Thyroid gland (tissue), 4 donors: ENCODE measurements at places on chromosomes 12 and 14.

GRCh38 chr14:76391981-76392690 lies 16.2 kb downstream of the ESRRB start:
- no peaks in the 10 kb centered on the region for H3K36me3 ChIP-seq
- peaks cover 16% of the 10 kb centered on the region for H3K4me1 ChIP-seq
- peak; percentile 79 for DNase-seq
- H3K27ac ChIP-seq = peak overlapping the region; percentile 63
- no peak overlapping the region for H3K4me3 ChIP-seq

DNA sequence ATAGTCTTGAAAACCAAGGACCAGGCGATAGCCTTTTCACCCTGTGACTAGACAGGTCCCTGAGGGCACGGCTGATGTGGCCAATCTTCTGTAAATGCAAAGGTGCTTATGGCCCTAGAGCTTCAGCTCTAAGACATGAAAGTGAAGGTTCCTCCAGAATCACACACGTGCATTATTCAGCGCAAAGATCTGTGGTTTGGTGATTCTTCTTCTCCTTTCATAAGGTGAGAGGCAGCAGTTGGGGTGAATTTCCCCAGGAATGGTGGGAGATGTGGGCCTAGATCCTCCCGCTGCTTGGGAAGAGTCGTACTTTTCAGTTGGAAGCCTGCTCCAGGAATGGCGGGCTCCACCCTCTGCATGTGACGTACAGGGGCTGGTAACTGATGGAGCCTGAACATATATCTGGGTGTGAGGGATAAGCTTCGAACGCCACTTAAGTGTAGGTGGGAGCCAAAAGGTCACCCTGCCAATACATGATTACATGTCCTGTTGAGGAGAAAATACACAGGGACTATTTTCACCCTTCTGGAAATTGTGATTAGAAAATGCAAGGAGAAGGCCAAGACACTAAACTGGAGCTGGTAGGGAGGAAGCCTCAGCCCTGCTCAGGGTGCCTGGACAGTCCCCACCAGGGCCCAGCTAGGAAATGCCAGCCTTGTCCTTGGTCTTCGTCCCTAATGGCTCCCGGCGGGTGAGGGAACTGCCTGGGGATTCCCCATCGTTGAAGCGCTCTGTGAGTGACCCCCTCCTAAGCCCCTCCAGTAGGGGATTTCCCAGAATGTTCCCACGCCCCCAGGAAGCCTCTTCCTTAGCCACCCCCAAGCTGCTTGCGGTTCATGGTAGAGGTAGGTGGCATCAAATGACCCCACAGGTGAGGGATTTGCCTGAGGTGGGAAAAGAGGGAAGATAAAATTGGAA lies 17.6 kb downstream of the BATF start:
- no peak overlapping the region for H3K4me3 ChIP-seq
- no peak overlapping the region for H3K27ac ChIP-seq
- peaks cover 9% of the 10 kb centered on the region for H3K4me1 ChIP-seq
- no peaks in the 10 kb centered on the region for H3K36me3 ChIP-seq

GRCh38 chr12:130394906-130395305 lies 57.2 kb downstream of the PIWIL1 start:
- no peaks in the 10 kb centered on the region for H3K36me3 ChIP-seq
- DNase-seq = no peak
- H3K4me3 ChIP-seq = no peak overlapping the region
- H3K27me3 ChIP-seq = no peaks in the 10 kb centered on the region

DNA sequence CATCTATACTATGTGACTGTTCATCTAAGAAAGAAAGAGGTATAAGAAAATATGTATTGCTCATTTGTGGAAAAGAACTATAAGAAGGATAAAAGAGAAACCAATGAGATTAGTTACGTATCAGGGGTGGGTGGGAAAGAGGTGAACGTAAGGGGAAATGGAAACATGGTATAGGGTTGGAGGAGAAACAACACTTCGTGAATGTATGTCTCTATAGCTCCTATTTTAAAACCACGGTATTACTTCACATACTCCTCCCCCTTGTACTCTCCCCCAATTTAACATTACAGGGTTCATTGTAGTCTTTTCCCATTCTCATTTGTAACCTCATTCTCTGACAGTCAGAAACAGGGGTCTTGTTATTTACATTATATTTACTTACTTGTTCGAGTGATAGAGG lies 120.4 kb downstream of the FOXG1 start:
- no peak for DNase-seq
- no peaks in the 10 kb centered on the region for H3K4me1 ChIP-seq
- no peak overlapping the region for H3K4me3 ChIP-seq
- H3K27me3 ChIP-seq = no peaks in the 10 kb centered on the region
- no peak overlapping the region for H3K27ac ChIP-seq

DNA sequence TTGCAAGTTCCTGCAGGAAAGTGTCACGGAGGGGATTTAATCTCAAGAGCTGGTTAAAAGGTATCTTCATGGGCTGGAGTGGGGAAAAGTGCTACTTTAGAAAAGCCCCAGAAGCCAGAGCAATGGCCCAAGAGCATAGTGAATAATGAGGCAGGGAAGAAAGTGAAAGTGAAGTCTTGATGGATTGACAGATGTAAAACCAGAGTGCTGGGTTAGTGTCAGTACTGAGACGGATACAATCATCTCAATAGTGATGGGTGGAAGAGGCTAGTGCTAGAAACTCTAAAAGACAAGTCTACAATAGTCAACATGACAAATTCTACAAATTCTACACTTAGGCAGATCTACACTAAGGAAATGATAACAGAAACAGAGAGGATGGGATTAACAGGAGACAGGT lies 68.1 kb downstream of the CIT start:
- DNase-seq = no peak
- H3K27ac ChIP-seq = no peak overlapping the region
- no peak overlapping the region for H3K4me3 ChIP-seq
- no peaks in the 10 kb centered on the region for H3K4me1 ChIP-seq

GRCh38 chr12:3753544-3754284 lies 805 bp upstream of the CRACR2A start:
- no peaks in the 10 kb centered on the region for H3K27me3 ChIP-seq
- H3K4me3 ChIP-seq = no peak overlapping the region
- H3K36me3 ChIP-seq = no peaks in the 10 kb centered on the region

GRCh38 chr14:24368562-24369252 lies 723 bp downstream of the NFATC4 start:
- no peaks in the 10 kb centered on the region for H3K27me3 ChIP-seq
- H3K4me1 ChIP-seq = peaks cover 17% of the 10 kb centered on the region
- no peaks in the 10 kb centered on the region for H3K36me3 ChIP-seq
- peak overlapping the region; percentile 91 for H3K4me3 ChIP-seq
- peak; percentile 76 for DNase-seq
- H3K27ac ChIP-seq = peak overlapping the region; percentile 95

GRCh38 chr12:77362509-77363210 lies 297.3 kb upstream of the E2F7 start:
- H3K27me3 ChIP-seq = no peaks in the 10 kb centered on the region
- no peaks in the 10 kb centered on the region for H3K4me1 ChIP-seq
- H3K27ac ChIP-seq = no peak overlapping the region
- H3K4me3 ChIP-seq = no peak overlapping the region

GRCh38 chr12:66739266-66739665 lies 60.4 kb upstream of the GRIP1 start:
- H3K4me1 ChIP-seq = no peaks in the 10 kb centered on the region
- no peak overlapping the region for H3K27ac ChIP-seq
- no peaks in the 10 kb centered on the region for H3K36me3 ChIP-seq
- no peaks in the 10 kb centered on the region for H3K27me3 ChIP-seq
- no peak for DNase-seq

- peaks cover 5% of the 10 kb centered on the region for H3K36me3 ChIP-seq
- DNase-seq = no peak
- H3K4me3 ChIP-seq = no peak overlapping the region
- H3K27ac ChIP-seq = no peak overlapping the region
- no peaks in the 10 kb centered on the region for H3K27me3 ChIP-seq
Observed at GRCh38 chr14:55366271-55366670, 45.4 kb downstream of the ATG14 start.

DNA sequence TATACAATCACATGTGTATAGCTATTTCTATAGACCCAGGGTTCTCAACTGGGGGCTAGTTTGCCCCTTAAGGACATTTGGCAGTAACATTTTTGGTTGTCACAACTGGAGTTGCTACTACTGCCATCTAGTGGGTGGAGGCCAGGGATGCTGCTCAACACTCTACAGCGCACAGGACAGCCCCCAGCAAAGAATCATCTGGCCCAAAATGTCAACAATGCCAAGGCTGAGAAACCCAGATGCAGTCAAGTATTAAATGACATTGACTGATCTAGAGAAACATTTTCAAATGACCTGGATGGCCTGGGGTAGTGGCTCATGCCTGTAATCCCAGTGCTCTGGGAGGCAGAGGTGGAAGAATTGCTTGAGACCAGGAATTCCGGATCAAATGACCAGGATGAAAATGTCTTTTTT lies 5.8 kb downstream of the WSB2 start:
- H3K27me3 ChIP-seq = no peaks in the 10 kb centered on the region
- H3K27ac ChIP-seq = no peak overlapping the region
- DNase-seq = peak; percentile 81
- peaks cover 34% of the 10 kb centered on the region for H3K4me1 ChIP-seq
- H3K4me3 ChIP-seq = no peak overlapping the region

DNA sequence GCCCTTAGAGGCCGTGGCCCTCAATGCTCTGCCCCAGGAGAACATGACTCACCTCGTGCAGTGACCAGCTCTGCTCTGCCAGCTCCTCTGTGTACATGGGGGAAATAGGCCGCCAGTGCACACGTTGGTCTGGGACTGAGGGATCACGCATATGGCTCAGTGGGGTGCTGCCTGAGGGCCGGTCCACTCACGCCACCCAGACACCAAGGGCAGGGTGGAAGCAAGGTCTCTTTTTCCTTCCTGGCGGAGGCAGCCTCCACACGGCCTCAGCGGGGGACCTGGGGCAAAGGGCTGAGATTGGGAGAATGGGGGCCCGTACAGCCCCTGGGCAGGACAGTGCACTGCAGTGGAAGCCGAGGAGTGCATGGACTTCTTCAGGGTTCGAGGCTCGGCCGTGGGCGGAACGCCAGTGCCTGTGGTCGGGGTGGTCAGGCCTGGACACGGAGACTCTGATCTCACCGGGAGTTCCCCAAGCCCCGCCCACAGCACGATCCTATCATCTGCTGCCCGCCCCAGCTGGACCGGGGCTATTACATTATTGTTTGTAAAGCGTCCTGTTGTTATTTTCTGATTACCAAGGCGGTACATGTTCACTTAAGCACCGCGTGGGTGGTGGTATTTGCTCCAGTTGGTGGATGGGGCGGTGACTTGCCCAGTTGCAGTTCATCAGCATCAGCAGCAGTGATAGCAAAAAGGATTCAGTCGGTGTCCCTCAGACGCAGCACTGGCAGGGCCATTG lies 38.8 kb upstream of the TDRD9 start:
- no peaks in the 10 kb centered on the region for H3K4me1 ChIP-seq
- no peak overlapping the region for H3K4me3 ChIP-seq
- DNase-seq = no peak
- no peaks in the 10 kb centered on the region for H3K27me3 ChIP-seq

DNA sequence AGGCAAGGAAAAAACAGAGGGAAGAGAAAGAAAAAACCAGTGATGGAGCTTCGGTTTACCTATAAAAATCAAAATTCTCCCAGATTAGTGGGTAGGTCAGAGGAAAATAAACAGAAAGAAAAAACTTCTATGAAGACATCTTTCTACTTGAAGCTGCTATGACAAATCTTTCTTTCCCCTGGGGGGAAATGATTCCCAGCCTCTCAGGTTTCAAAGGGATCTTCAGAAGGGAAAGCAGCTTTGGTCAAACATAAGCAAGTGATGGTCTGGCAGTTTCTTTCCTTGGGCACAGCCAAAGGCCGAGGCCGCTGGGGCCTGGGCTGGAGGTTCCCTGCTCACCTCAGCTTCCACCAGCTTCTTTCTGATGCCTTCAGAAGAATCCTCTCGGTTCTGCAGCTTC lies 104.5 kb downstream of the PRKAB1 start:
- no peak overlapping the region for H3K4me3 ChIP-seq
- H3K27ac ChIP-seq = no peak overlapping the region
- H3K4me1 ChIP-seq = no peaks in the 10 kb centered on the region

DNA sequence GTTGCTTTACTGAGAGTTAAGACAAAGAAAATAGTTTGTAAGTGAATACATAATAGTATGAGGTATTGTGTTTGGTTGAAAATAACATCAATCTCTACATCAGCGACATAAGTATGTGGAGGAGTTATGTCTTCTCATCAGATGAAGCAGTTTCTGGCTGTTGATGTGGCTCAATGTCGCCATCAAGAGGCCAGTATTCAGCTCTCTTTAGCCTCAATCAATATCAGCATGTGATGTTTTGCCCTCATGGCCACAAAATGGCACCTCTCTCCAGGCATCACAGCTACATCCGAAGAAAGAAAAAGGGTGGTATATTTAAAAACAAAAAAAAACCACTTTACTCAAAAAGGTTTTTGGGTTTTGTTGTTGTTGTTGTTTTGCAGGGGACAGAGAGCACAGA lies 302.3 kb upstream of the TMEM132C start:
- no peaks in the 10 kb centered on the region for H3K4me1 ChIP-seq
- H3K27ac ChIP-seq = no peak overlapping the region
- DNase-seq = no peak
- no peaks in the 10 kb centered on the region for H3K36me3 ChIP-seq

GRCh38 chr14:73026243-73026844 lies 562 bp downstream of the ZFYVE1 start:
- peak overlapping the region; percentile 87 for H3K4me3 ChIP-seq
- peaks cover 8% of the 10 kb centered on the region for H3K36me3 ChIP-seq
- no peak for DNase-seq
- peak overlapping the region; percentile 93 for H3K27ac ChIP-seq
- H3K27me3 ChIP-seq = no peaks in the 10 kb centered on the region

DNA sequence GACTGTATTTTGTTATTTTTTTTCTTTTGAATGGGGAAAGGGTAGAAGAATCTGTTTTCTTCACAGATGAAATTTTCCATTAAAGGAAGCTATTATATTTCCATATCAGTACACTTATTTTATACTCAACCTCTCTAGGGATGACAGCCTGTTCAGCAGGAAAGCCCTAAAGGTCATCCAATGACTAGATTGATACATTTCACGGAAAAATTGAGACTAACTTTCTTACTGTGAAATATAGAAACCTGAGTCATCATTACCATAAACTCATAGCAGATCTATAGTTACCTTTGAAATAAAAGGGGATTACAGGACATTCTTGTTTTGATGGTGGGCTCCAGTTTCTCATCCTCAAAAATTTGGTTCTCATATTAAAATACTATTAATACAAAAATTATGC lies 36.1 kb upstream of the PTCSC3 start:
- no peaks in the 10 kb centered on the region for H3K27me3 ChIP-seq
- H3K4me1 ChIP-seq = peaks cover 19% of the 10 kb centered on the region
- DNase-seq = no peak
- H3K36me3 ChIP-seq = no peaks in the 10 kb centered on the region
- no peak overlapping the region for H3K4me3 ChIP-seq

GRCh38 chr12:110635055-110635454 lies 21.1 kb downstream of the TCTN1 start:
- no peaks in the 10 kb centered on the region for H3K27me3 ChIP-seq
- no peak overlapping the region for H3K4me3 ChIP-seq
- no peaks in the 10 kb centered on the region for H3K4me1 ChIP-seq
- H3K27ac ChIP-seq = no peak overlapping the region
- DNase-seq = no peak
- H3K36me3 ChIP-seq = peaks cover 4% of the 10 kb centered on the region

- H3K27ac ChIP-seq = no peak overlapping the region
- H3K4me1 ChIP-seq = no peaks in the 10 kb centered on the region
- no peaks in the 10 kb centered on the region for H3K27me3 ChIP-seq
- H3K4me3 ChIP-seq = no peak overlapping the region
- no peak for DNase-seq
Observed at GRCh38 chr14:54804538-54805041, 98.0 kb downstream of the GCH1 start.
